ENCODE measurements at places on chromosomes 11 and 22.

GRCh38 chr11:11931461-11932055 is 76.9 kb downstream of the DKK3 start:
- DNase-seq = peak; percentile 50

DNA sequence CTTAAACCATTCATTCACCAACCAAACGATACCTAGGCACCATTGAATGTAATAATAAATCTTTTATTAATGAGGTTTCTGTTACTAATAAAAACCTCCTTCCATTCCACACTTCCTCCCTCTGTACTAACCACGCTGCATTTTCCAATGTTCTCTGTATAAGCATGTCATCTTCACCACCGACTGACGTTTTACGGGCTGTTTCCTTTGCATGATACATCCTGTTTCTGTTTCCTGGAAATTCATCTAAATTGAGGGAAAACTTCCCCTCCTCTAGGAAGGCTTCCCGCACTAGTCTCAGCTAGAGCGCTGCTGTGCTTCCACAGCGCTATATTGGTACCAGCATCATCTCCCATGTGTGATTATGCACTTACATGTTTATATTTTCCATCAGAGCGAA is 2.1 kb downstream of the OR4D10 start:
- no peak for DNase-seq

DNA sequence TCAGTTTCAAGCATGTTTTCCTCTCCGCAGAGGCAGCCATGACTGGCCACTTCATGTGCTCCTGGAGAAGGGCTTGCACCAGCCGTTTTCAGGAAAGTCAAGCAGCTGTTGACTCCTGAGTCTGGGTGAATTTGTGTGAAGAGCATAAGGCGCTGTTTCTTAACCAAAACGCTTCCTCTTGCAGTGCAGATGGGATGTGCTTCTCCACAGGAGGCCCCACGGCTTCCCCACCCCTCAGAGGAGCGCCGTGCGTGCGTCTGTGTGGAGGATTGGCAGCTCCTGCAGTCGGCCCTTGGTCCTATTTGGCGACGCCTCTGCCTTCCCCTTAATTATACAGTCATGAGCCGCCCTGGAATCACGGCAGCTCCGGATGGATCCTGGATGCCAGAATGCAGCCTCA is 54.1 kb upstream of the B3GAT1 start:
- no peak for DNase-seq

DNA sequence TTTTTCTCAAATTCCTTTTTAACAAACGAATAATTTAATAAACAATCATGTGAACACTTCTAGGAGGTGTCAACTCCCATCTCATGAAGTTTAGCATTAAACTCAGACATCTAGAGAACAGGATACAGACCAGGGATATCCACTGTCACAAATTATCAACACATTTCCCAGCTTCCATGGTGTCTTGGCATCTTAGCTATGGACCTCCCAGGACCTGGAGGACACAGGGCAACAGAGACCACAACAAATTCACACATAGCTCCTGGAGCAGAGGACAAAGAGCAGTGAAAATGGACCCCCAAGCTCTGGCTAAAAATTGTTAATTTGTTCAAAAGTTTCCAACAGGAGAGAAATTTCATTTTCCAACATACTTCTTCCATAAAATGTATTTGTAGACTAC is 102.2 kb downstream of the SGSM3 start:
- DNase-seq = no peak

DNA sequence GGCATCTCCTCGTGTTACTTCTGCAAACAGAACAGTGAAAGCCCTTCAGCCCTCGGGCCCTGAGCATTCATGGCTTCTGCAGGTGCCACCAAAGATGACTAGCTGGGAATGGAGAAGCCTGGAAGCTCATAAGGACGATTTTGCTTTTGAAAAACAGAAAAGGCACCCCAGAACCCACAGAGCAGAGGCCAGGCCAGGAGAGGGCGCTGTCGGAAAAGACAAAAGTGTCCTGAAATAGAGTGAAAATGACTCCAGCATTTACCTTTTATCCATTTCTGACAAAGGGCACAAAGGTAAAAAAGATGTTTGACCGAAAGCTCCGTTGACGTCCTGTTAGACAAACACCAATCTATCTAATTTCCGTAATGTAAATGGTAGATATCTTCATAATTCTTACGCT is 37.6 kb downstream of the ZNF195 start:
- no peak for DNase-seq

GRCh38 chr11:95459291-95460042 is 228.5 kb upstream of the SESN3 start:
- no peak for DNase-seq

- no peak for DNase-seq
Measured at GRCh38 chr11:15730995-15731385, 616.3 kb downstream of the INSC start.

GRCh38 chr22:27159016-27159415 is 501.6 kb downstream of the MIAT start:
- no peak for DNase-seq

DNA sequence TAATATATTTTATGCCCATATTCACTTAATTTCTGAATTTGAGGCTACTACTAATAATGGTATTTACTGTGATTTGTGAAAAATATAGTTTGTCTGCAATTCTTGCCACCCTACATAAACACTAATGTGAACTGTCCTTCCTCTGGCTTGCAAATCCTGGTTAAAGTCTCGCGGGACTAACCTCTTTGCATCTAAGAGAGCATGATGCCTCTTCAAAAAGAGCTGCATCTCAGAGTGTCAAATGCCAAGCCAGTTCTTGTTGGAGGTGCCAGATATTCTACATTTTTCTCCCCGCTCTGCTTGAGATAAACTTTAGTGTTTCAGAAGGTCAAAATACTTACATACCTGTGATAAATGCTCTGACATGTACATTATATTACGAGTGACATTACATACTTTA is 2.1 kb downstream of the ARHGAP42 start:
- DNase-seq = no peak

- no peak for DNase-seq
Measured at GRCh38 chr11:46722566-46723358, 3.7 kb downstream of the F2 start.

DNA sequence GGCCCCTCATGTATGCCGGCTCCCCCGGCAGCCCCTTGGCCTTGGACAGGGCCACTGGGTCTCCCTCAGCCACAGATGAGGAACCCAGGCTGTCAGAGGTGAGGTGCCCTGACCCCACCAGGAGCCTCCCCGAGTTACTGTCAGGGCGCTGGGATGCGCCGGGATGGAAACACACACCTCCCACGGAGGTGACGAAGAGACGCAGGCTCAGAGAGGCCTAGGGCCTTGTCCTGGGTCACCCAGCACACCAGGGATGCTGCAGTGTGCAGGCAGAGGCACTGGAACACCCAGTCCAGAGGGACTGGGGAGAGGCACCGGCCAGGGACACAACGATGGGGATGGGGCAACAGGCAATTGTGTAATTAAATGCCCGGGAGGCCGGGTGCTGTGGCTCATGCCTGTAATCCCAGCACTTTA is 81.2 kb upstream of the PRR5 start:
- DNase-seq = no peak

DNA sequence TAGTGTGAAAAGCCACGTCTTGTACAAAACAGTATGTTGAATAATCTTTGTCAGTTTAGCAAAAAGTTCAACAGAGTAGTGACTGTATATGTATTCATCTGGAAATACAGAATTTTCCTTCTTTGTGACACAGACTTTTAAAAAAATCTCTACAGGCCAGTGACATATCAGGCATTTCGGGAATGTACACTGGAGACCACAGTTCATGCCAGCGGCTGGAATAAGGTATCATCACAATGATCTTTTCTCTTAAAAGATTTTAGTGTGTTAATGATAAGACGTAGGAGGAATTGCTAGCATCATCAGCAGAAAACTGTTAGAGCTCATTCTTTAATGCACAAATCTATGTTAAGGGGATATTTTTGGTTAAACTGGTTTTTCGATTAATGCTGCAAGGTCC is 57.4 kb downstream of the BCL2L13 start:
- DNase-seq = no peak

- no peak for DNase-seq
Measured at GRCh38 chr11:95599959-95600586, 189.5 kb downstream of the FAM76B start.

DNA sequence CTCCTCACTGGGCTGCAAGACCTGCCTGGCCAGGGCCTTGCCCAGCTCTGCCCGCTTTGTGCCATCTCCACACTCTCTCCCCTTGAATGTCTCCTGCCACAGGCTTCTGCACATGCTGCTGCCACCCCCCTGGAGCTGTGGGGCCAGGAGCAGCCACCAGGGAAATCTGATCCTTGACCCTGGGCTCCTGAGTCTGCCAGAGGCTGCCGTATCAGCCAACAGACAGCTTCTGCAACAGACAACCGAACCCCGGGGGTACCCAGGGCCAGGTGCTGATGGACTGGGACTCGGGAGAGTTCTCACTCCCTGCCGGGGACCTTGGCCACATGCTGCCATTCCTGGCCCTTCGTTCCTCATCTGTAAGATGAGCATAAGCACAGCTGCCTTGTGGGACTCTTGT is 3.3 kb upstream of the PPARA start:
- DNase-seq = no peak

- no peak for DNase-seq
Measured at GRCh38 chr22:36828815-36829214, 12.0 kb upstream of the PVALB start.

All from HS-27A (cell line).